ENCODE measurements at places on chromosomes 5 and 9. TPM values are rescaled to one million over a fixed set of nuclear protein-coding genes. Genes with fewer than 3 reads are reported as not detected.

- no peak overlapping the region for H3K27ac ChIP-seq
- H3K4me1 ChIP-seq = no peaks in the 10 kb centered on the region
- no peak for DNase-seq
- H3K4me3 ChIP-seq = no peak overlapping the region
These were observed 373.7 kb downstream of the TLE4 start for GRCh38 chr9:79945495-79945894.

The HSPB3 gene
- total RNA-seq = not detected

- no peak for DNase-seq
- no peaks in the 10 kb centered on the region for H3K27me3 ChIP-seq
- H3K4me1 ChIP-seq = peaks cover 4% of the 10 kb centered on the region
- peaks cover 4% of the 10 kb centered on the region for H3K36me3 ChIP-seq
- H3K27ac ChIP-seq = no peak overlapping the region
These were observed 103.0 kb downstream of the PCSK5 start for GRCh38 chr9:75993434-75993833.

GRCh38 chr9:123376218-123377071, 20.4 kb downstream of the CRB2 start:
- no peak overlapping the region for H3K4me3 ChIP-seq
- no peaks in the 10 kb centered on the region for H3K36me3 ChIP-seq
- no peaks in the 10 kb centered on the region for H3K4me1 ChIP-seq
- peaks cover 30% of the 10 kb centered on the region for H3K27me3 ChIP-seq
- no peak for DNase-seq

GRCh38 chr9:123640792-123641222, 284.8 kb downstream of the CRB2 start:
- H3K27me3 ChIP-seq = peaks cover 20% of the 10 kb centered on the region
- H3K4me1 ChIP-seq = peaks cover 34% of the 10 kb centered on the region
- DNase-seq = peak; percentile 80

GRCh38 chr5:14850419-14851049, 21.0 kb downstream of the ANKH start:
- no peaks in the 10 kb centered on the region for H3K27me3 ChIP-seq
- H3K4me1 ChIP-seq = peaks cover 6% of the 10 kb centered on the region
- no peak overlapping the region for H3K4me3 ChIP-seq
- H3K27ac ChIP-seq = no peak overlapping the region

- H3K27me3 ChIP-seq = peaks cover 10% of the 10 kb centered on the region
- H3K27ac ChIP-seq = no peak overlapping the region
- H3K4me3 ChIP-seq = no peak overlapping the region
These were observed 113.2 kb downstream of the SEC61B start for GRCh38 chr9:99335280-99335679.

DNA sequence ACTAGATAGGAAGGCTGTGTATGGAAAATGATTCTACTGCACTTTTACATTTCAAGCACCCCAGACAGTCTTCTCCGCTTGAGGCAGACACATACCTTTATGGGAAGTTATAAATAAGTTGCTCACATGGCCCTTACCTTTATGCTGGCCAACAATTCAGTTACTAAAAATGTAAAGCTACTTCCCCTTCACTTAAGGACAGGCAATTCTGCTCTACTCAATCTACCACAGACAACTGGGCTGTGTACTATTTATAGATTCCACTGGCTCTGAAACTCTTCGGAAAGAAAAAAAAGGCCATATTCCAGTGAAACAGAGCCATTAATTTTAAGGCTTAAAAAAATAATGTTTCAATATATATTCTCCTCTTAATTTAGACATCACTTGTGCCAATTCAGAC, 59.4 kb downstream of the ELAVL2 start:
- no peaks in the 10 kb centered on the region for H3K36me3 ChIP-seq
- H3K27me3 ChIP-seq = no peaks in the 10 kb centered on the region
- H3K4me3 ChIP-seq = no peak overlapping the region
- no peak for DNase-seq
- no peak overlapping the region for H3K27ac ChIP-seq

The RNF44 gene
- 74.0 TPM for total RNA-seq

The SLC31A1 gene
- total RNA-seq = 18.6 TPM

The PCDHB3 gene
- total RNA-seq = not detected

DNA sequence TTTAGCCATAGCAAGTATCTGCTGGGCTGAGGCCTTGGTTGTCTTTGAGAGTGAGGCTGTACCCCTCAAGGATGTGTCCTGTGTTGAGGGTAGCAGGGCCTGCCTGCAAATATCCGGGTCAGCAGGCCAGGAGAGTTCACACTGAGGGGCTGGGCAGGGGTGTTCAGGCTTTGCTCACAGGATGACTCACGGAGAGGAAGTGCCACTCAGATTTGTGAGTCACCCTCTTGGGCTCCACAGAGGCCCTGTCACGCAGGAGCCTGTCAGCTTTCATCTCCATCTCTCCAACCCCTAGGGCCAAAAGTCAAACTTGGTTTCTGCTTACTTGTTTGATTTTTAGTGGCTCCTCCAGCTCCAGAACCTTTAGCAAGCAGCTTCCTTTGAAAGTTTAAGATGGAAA, 211.5 kb downstream of the SEC61B start:
- peak; percentile 83 for DNase-seq
- no peak overlapping the region for H3K4me3 ChIP-seq
- no peaks in the 10 kb centered on the region for H3K36me3 ChIP-seq
- no peaks in the 10 kb centered on the region for H3K27me3 ChIP-seq
- H3K27ac ChIP-seq = peak overlapping the region; percentile 69

DNA sequence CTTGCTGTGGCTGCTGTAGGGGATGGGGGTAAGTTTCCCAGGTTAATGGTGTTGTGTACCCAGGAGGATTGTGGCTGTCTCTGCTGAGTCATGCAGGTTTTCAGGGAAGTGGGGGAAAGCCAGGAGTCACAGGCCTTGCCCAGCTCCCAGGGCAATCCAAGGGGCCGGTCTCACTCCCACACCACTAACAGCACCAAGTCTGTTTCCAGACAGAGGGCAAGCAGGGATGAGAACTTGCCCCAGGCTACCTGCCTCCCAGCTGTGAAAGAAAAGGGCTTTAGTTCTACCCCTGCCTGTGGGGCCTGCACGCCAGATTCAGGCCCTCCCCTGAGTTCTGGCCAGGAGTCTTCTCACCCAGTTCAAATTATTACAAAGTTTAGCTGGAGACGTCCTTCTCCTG, 579.8 kb upstream of the ST8SIA4 start:
- no peaks in the 10 kb centered on the region for H3K36me3 ChIP-seq
- no peaks in the 10 kb centered on the region for H3K4me1 ChIP-seq
- H3K27me3 ChIP-seq = no peaks in the 10 kb centered on the region
- no peak overlapping the region for H3K27ac ChIP-seq
